ENCODE measurements at places on chromosomes 5 and 9. TPM values are rescaled to one million over a fixed set of nuclear protein-coding genes. Genes with fewer than 3 reads are reported as not detected.

C7 gene
- not detected for total RNA-seq

TEX48 gene
- not detected for total RNA-seq

FGF10 gene
- total RNA-seq = not detected

PCDHA12 gene
- 3.2 TPM for total RNA-seq

SPINK13 gene
- total RNA-seq = not detected

SLC1A3 gene
- not detected for total RNA-seq

RGS7BP gene
- total RNA-seq = not detected

SLC28A3 gene
- total RNA-seq = not detected

HBEGF gene
- 6.6 TPM for total RNA-seq

PLPP1 gene
- total RNA-seq = 39.8 TPM

FGFR4 gene
- 21.7 TPM for total RNA-seq

NPDC1 gene
- total RNA-seq = 79.5 TPM

CDK7 gene
- 53.9 TPM for total RNA-seq

SETX gene
- total RNA-seq = 19.8 TPM

PCDHB1 gene
- total RNA-seq = not detected

BAAT gene
- total RNA-seq = 0.32 TPM

FAM81B gene
- not detected for total RNA-seq

CAMK2A gene
- total RNA-seq = 0.71 TPM

CKMT2 gene
- not detected for total RNA-seq

ACSL6 gene
- 0.22 TPM for total RNA-seq

CCL27 gene
- total RNA-seq = not detected

INSL4 gene
- 17.9 TPM for total RNA-seq

ANKRD55 gene
- total RNA-seq = not detected

MEF2C gene
- 0.02 TPM for total RNA-seq

BNC2 gene
- total RNA-seq = 6.2 TPM

CMBL gene
- 21.1 TPM for total RNA-seq

PKD2L2 gene
- 0.12 TPM for total RNA-seq

ATP10B gene
- total RNA-seq = not detected

LHX3 gene
- total RNA-seq = 0.10 TPM

DND1 gene
- total RNA-seq = 0.47 TPM

ZFP37 gene
- 2.5 TPM for total RNA-seq

ARL14EPL gene
- 0.43 TPM for total RNA-seq

DOK3 gene
- 2.7 TPM for total RNA-seq
